ENCODE measurements at places on chromosomes 5 and 9. TPM values are rescaled to one million over a fixed set of nuclear protein-coding genes. Genes with fewer than 3 reads are reported as not detected.

The SPATA31A3 gene
- not detected for total RNA-seq

The DEPDC1B gene
- 0.20 TPM for total RNA-seq

The IL13 gene
- not detected for total RNA-seq

The TMEM174 gene
- total RNA-seq: not detected

DNA sequence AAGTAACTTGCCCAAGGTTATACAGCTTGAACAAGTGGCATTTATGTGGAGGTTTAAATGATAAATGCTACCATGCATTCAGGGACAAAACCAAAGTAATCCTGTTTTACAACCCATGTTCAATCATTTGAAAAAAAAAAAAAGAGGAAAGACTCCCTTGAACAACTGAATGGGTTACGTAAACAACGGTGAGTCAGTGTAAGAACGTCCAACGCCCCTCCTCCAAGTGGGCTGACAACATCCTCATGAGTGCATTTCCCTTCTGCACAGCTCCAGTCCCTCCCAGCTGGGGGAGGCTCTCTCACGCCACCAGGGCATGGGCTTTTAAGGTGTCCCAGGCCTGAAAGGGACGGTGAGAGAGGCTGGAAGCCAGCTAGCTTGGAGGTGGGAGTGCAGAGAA, 90.0 kb downstream of the PRRT1B start:
- H3K4me3 ChIP-seq: no peak overlapping the region
- H3K4me1 ChIP-seq: peaks cover 29% of the 10 kb centered on the region
- H3K36me3 ChIP-seq: peaks cover 37% of the 10 kb centered on the region
- H3K27ac ChIP-seq: peak overlapping the region; percentile 75

DNA sequence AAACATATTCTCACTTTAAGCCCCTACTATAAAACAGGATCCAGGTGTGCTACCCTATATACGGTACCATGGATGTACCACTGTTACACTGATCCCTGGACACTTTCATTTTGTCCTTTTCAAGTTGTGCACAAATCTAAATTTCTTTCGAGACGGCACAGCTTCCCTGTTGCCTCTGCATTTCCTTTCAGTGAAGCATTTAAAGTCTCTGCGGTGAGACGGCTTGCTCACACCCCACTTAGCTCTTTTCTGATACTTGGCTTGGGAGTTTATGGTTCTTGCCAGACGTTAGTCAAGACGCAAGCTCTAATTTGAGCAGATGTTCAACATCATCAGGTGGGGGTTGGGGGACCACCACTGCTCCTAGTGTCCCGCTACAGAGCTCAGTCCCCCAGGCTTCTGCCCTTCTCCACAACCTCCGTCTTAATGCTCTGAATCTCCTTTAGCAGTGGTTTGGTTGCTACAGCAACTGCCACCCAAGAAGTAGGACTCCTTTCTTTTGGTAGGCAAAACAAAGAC, 15.8 kb downstream of the F2RL2 start:
- DNase-seq: no peak
- no peak overlapping the region for H3K4me3 ChIP-seq
- H3K27me3 ChIP-seq: no peaks in the 10 kb centered on the region
- H3K36me3 ChIP-seq: peaks cover 6% of the 10 kb centered on the region

DNA sequence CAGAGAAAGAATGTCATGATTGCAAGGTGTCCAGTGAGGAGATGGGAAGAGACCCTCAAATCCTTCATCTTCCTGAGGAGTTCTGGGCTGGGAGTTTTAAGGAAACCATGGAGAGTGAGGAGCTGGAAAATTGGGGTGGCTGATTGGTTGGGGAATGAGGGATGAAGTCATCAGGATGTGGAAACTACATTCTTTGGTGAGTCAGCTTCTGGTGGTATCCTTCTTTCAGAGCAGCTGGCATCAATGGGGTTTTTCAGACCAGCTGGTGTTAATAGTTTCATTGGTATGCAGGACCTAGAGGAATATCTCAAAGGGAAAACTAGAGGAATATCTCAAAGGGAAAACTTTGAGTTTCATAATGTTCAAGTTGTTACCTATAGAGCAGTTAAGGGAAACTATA, 45.2 kb downstream of the RNF180 start:
- no peaks in the 10 kb centered on the region for H3K27me3 ChIP-seq
- no peaks in the 10 kb centered on the region for H3K4me1 ChIP-seq
- no peak overlapping the region for H3K4me3 ChIP-seq
- no peak for DNase-seq
- H3K36me3 ChIP-seq: no peaks in the 10 kb centered on the region
- no peak overlapping the region for H3K27ac ChIP-seq

DNA sequence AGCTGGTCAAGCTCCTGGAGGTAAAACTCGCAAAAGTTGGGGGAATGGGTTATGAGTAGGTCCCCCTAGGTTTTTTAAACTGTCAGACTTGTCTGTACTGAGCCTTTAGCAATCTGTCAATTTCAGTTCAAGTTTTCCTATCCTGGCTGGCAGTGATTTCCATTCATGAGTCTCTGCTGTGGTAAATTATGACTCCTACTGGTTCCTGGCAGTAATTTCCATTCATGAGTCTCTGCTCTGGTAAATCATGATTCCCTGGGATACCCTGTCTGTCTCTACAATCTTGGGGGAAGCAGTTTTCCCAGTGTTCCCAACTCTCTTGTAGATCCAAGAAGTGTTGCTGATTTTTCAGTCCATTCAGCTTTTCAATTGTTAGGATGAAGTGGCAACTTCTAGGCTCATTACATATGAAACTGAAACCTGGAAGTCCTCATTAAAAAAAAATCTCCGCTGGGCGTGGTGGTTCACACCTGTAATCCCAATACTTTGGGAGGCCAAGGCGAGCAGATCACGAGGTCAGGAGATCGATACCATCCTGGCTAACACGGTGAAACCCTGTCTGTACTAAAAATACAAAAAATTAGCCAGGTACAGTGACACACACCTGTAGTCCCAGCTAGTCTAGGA, 91.3 kb upstream of the GPBP1 start:
- H3K27me3 ChIP-seq: peaks cover 3% of the 10 kb centered on the region
- no peak for DNase-seq
- no peak overlapping the region for H3K27ac ChIP-seq
- no peaks in the 10 kb centered on the region for H3K4me1 ChIP-seq
- H3K4me3 ChIP-seq: no peak overlapping the region
- no peaks in the 10 kb centered on the region for H3K36me3 ChIP-seq
